ENCODE measurements at places on chromosomes 4 and X.

DNA sequence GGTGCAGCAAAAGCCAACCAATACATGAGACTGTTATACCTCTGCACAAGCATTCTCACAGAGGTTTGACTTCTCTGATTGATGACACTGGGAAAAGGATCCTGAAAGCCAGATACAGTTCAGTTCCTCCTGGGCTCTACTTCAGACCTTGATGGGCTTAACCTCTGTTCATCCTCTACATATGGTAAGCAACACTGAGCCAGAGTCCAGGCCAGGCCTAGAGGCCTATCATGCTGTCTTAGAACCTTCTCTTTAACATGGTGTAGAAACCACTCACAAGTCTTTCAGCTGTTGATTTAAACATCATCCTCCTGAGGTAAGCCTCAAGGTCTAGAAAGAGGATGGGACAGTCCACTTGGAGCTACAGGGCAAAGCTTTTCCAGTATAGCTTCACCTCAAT lies 9.2 kb downstream of the MAD2L1 start:
- DNase-seq: no peak

DNA sequence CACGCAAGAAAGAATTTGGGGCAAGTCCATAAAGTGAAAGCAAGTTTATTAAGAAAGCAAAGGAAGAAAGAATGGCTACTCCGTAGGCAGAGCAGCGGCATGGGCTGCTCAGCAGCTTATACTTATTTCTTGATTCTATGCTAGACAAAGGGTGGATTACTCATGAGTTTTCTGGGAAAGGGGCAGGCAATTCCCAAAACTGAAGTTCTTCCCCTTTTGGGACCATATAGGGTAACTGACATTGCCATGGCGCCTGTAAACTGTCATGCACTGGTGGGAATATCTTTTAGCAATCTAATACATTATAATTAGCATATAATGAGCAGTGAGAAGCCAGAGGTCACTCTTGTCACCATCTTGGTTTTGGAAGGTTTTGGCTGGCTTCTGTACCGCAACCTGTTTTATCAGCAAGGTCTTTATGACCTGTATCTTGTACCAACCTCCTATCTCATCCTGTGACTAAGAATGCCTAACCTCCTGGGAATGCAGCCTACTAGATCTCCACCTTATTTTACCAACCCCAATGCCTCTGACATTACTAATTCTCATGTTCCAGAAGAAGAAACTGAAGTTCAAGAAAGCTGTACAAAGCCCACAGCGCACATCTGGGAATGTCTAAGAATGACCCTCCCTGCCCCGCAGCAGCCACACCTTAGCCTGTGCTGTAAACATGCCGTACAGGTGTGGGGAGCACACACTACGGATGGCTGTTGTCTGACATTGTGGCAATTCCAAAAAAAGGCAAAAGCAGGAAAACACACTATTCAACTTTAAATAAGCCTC lies 18.6 kb downstream of the RXFP1 start:
- no peak for DNase-seq

DNA sequence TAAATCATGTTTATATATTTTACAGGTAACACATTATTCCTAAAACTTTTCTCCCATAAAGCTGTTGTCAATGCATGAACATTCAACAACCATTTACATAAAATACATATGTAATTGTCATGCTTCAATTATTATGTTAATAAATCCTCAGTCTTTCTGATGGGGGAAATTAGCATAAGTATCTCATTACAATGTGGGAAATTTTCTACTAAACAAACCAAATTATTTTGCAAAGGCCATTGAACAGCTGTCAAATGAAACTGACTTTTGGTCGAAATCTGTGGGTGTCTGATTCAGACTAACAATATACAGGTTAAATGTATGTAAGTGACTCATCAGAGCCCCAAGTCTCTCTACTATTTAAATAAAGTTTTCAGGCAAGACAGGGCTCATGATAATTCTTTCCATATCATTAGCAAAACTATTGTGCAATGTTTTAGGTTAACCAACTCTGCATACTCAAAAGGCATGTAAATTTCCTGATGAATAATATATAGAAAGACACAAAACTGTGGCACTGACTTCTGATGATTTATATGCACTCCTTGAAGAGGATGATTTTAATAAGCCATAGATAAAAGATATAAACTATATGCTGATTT lies 795.3 kb upstream of the AADAT start:
- DNase-seq: no peak

- DNase-seq: no peak
These were observed 180.7 kb downstream of the CRLF2 start for GRCh38 chrX:1031521-1032430.

- DNase-seq: no peak
These were observed 711.3 kb upstream of the AMOT start for GRCh38 chrX:113551919-113552318.

GRCh38 chr4:83250687-83251446 lies 33.7 kb downstream of the COQ2 start:
- DNase-seq: no peak

DNA sequence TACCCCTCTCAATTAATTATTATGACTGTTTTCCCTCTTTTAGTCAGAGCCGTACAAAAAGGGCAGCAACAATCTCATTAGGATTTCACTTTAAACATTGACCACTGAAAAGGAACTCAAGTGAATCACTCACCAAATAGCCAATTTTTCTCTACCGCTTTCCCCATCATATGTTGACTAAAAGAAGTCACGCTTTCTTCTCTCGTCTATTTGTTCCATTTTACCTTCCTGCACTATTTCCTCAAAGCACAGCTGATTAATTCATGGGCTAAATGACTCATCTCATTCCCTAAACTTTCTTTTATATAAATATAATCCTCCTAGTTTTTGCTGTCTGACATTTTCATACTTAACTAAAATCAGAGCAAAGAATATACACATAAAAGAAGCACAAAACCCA lies 8.2 kb downstream of the MID1 start:
- no peak for DNase-seq

GRCh38 chrX:18034945-18035344 lies 173.8 kb upstream of the RAI2 start:
- DNase-seq: no peak

DNA sequence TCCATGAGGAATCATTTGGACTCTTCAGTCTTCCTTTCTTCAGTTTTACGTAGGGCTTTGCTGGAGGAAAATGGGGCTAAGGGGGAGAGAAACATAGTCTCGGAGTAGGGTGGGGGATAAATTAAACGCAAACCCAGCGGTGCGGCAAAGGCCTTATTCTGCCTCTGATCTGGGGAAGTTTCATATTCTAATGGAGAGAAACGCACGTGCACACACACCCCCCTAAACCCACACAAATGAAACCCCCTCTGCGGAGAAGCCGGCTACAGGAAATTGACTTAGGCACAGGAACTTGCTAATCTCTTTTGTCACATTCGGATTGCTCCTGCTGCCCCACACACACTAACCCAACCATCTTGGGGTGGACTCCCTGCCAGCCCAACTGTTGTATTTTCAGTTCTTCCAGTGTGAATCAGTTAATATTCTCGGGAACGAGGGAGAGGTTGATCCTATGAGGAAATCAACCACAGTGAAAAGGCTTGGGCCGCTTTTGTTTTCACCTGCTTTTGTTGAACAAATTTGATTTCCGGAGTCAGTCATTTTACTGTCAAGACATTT lies at the start of gene RHOH:
Gene RHOH, plus strand, starts transcription at position 308 of the 558 bp plus-strand sequence. CDS start 46,356 bp downstream, outside the sequence.
- peak; percentile 57 for DNase-seq

GRCh38 chr4:71604785-71605184 lies 179.1 kb downstream of the GC start:
- peak; percentile 45 for DNase-seq

DNA sequence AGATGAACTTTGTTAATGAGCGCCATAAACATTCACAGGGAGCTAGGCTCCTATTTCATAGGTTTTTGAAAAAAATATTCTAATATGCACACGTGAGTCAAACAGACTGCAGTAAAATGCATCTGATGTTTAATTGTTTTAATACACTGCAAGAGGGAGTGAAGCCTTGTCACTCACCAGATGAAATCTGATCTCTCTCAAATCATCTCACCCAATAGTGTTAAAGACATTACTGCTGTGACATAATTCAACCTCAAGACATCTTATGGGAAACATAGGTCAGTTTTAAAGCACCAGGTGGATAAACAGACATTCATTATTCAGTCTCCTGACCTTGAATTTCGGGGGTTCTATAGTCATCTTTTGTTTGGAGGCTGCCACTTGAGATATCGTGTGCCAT lies 148.3 kb downstream of the MAML3 start:
- no peak for DNase-seq

DNA sequence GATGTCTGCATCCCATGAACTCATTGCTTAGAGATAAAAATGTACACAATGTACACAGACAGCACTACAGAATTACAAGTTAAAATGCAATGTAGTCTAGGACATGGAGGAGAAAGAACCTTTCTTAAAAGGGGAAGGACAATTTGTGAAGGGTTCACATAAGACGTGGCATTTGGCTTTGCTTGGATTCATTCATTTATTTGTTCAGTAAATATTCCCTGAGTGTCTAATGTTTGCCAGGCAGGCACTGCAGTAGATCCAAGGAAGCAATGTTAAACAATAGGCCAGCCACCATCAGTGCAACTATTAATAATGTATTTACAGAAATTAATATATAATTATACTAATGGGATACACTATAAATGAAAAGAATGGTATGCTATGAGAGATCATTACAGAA lies 94.4 kb downstream of the GRIA2 start:
- DNase-seq: no peak

DNA sequence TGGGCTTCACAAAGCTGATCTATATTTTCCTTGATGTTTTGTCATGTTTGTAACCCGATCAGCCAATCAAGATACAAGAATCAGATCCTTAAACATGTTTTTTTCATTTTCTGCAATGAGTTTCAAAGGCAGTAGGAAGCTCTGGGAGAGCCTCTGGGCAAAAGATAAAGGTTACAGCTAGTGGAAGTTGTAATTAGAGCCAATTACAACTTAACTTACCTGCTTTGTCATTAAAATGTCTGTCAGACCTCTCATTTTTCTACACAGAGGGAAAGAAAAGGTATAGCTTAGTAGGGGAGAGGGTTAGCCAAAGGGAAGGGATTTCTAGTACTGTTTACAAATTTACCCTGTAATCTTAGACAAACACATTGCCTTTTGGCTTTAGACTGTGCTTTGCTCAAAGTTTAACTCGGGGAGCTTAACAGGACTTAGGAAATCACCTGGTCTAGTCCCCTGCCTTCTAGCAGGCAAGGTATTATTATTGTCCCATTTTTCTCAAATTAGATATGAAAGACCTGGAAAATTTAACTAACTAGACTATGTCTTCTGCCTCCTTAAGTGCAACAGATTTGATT lies 55.8 kb downstream of the FGF16 start:
- DNase-seq: no peak

- peak; percentile 25 for DNase-seq
These were observed 8.6 kb upstream of the TKTL2 start for GRCh38 chr4:163482190-163482589.

DNA sequence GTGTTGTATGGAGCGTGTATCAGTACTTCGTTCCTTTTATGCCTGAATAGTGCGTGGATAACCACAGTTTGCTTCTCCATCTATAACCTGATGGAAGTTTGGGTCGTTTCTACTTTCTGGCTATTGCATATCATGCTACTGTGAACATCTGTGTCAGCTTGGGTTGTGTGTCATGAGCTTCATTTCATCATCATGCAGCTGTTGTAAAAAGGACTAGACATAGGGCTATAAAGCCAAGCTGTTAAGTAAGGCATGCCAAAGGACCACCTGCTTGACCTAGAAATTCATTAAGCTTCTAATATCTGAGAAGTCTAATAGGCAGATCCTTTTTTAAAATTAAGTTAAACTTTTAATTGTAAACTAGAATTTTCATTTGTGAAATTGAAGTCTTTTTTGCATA lies 18.4 kb downstream of the SMS start:
- DNase-seq: no peak

GRCh38 chrX:25650216-25650820 lies 487.8 kb upstream of the MAGEB18 start:
- DNase-seq: no peak

DNA sequence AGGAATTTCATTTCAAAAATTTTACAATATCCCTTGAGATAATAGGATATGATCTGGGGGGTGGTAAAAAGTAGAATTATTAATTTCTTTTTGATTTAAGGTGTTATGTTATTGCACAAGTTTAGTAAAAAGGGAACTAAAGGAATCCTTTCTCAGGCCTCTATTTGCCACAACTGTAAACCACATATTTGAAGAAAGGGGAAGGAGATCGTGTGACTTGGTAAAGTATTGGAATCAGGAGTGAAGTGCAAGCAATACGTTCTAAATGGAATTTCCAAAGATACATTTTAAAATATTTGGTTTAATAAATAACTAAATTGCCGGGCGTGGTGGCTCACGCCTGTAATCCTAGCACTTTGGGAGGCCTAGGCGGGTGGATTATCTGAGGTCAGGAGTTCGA lies 35.3 kb upstream of the SCRG1 start:
- DNase-seq: no peak

- no peak for DNase-seq
These were observed 28.7 kb upstream of the AFAP1 start for GRCh38 chr4:7968262-7968896.

DNA sequence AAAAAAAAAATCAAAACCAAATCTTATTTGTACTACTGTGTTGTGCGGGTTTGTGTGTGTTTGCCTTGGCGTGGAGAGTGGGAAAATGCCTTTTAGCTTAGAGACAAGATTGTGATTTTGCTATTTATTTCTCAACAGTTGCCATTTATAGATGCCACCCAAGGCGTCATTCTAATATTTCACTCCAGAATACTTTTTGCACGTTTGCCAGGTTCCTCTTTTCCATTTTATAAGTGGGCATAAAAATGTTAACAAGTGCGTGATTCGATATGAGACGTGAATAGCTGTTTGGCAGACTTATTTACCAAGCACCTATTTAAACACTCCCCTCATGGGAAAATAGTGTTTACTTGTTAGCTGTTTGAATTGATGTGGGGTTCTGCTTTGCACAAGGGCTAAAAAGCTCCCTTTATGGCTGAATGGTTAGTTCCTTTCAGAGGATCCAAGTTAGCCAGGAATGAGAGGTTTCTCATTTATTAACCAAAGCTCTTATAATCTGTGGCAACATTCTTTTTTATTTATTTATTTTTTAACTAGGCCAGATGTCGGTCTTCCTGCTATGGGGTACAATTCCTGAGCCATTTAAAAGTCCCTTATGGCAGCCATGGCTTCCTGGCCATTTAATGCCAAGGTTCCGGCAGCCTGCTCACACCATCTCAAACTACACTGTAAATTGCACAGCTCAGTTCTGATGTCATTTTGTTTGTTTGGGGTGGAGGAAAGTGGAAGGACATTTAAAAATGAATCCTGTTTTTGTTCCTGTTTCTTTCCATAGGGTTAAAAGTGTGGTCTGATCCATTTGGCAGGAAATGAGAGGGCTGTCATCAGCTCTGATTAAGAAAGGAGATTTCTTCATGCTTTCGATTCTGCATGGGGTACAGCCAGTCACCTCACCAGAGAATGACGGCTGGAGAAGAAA lies 14.6 kb downstream of the SMIM20 start:
- no peak for DNase-seq

- DNase-seq: no peak
These were observed 6.9 kb downstream of the GAGE10 start for GRCh38 chrX:49310371-49310770.

GRCh38 chr4:106034220-106034619 lies 138.9 kb downstream of the NPNT start:
- DNase-seq: no peak
